H4 (cell line): ENCODE measurements at places on chromosomes 1 and 21.
A peak's percentile ranks its signal among the peaks of the same experiment; 100 is the strongest.

GRCh38 chr1:50829014-50829958, 130.8 kb downstream of the FAF1 start:
- DNase-seq, result no peak

DNA sequence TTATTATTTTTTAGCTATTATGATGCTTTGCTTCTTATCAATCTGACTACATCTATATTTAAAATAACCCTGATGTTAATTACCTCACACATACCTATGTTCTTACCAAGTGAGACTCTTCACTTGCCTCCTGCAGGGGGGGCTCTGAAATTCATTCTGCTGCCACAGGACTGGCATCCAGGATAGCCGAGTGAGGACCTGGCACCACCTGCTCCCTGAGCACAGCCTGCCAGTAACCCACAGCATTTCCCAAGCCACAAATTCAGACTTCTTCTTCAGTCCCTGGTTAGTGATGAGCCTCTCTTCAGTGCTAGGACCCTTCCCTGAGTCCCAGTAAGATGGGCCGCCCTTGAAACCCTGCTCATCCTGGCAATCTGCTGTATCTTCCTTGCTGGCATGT, 296.5 kb upstream of the PLXNA2 start:
- no peak for DNase-seq

DNA sequence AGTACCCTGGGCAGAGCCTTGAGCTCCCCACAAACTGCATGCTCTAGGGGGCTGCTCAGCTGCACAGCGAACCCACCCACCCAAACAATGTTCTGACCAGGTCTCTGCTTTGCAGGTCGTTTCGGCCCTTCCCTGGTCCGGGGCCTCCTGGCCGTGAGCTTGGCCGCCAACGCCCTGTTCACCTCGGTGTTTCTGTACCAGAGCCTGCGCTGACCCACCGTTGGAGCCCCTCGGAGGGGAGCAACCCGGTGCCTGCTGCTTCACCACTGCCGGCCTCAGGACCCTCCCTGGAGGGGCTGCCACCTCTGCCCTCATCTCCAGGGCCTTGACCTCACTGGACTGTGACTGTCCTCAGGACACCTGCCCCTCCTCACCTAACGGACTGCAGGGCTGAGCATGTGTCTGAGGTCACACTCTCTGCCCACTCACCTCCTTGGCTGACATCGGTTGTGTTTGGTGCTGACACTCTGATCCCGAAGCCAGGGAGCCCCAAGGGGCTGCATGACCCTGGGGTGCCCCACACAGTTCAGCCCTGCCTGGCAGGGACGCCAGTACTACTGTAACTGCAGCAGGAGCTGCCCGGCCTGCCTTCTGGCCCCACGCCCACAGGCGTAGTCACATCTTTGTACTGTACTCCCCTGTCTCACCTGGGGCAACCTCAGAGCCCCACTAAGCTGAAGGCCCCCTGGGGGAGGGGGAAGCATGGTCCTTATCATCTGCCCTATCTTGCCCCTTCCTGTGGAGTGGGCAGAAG, 24.3 kb downstream of the TMEM201 start:
- DNase-seq, result no peak

GRCh38 chr1:28917757-28918118, 3.4 kb downstream of the EPB41 start:
- no peak for DNase-seq

- peak; percentile 25 for DNase-seq
Measured at GRCh38 chr21:17732306-17732705, 86.8 kb downstream of the C21orf91 start.

- DNase-seq, result no peak
Measured at GRCh38 chr1:19013826-19014548, 57.5 kb upstream of the IFFO2 start.

DNA sequence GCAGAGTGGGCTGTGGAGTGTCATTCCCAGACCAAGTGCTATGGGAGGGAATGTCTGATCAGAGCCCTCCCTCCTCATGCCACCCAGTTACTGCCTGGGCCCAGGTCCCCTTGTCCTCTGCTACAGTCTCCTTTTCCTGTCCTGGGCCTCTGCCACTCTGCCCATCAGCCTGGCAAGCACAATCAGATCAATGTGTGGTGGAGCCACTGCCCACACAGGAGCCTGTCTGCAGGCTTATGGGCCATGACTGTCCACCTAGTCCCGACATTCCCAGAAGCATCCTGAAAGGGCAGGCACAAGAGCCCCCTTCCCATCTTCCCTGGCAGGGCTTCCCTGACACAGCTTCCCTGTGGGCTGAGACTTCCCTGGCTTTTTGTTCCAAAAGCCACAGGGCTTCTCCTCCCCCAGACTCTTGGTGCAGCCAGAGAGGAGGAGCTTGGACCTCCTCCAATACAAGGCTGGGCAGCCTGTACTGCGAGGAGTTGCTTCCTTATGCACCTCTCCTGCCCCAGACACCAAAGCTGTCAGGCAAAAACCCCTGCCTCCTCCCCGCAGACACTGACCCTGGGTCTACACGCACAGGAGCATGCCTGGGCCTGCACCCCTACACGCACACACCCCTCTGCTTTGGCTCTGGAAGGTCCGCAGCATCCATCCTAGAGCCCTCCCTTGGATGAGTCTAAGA, 29.2 kb upstream of the CNTN2 start:
- DNase-seq, result peak; percentile 27

DNA sequence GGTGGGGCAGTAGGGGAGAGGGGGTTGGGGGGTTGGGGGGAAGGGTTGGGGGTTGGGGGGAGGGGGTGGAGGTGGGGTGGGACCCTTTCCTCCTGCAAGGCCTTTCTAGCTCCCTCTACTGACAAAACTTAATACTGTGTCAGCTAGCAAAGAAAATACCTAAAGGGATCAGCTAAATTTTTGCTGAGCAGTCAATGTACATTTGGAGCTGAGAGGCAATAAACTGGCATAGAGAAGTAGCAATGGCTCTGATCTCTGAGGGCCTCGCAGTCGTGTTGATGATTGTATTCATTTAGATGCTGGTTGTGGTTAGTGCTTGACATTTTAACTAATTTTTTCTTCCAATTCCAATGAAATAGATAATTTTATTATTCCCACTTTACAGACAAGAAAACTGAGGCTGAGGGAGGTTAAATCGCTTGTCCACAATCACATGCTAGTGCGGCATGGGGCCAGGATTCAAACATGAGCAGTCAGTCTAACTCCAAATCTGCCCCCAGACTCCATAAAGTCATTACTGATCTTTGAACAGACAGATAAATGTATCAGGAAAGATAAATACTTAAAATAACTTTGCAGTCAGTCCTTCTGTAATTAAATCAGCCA, 357.1 kb downstream of the DISC1 start:
- DNase-seq, result no peak
